Diencephalon (tissue), 1 donor: ENCODE measurements at places on chromosomes 6 and 20. TPM values are rescaled to one million over a fixed set of nuclear protein-coding genes. Genes with fewer than 3 reads are reported as not detected.

Gene CLDN20
- not detected for total RNA-seq

Gene SSTR4
- total RNA-seq = 2.1 TPM

Gene ALDH5A1
- total RNA-seq = 43.6 TPM

Gene RFX6
- total RNA-seq = not detected

Gene ASCC3
- 44.1 TPM for total RNA-seq

Gene CALHM4
- total RNA-seq = 0.46 TPM
